ENCODE measurements at places on chromosomes 12 and 14. TPM values are rescaled to one million over a fixed set of nuclear protein-coding genes. Genes with fewer than 3 reads are reported as not detected.

DNA sequence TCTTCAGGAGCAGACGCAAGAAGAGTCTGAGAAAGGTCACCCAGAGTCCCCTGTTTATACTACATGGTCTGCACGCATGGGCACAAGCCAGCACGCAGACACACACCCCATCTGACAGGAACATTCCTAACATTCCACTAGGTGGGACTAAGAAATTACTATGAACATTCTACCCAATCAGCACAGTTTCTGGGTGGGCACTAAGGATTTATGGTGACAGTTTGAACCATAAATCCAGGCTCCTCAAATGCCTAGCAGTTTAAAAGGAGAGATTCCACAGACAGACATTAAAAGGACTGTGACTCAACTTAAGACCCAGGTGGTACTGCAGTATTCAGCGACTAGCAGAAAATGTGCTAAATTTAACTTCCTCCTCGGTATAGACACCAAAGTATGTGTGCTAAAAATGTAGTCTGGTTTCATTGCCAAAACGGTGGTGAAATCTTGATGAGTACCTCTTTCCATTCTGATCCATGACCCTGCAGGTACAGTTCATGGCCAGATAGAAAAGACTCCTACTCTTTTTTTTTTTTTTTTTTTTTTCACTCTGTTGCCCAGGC is 16.2 kb downstream of the ABHD4 start:
- no peak for DNase-seq

The ZNF26 gene
- total RNA-seq: 73.4 TPM

DNA sequence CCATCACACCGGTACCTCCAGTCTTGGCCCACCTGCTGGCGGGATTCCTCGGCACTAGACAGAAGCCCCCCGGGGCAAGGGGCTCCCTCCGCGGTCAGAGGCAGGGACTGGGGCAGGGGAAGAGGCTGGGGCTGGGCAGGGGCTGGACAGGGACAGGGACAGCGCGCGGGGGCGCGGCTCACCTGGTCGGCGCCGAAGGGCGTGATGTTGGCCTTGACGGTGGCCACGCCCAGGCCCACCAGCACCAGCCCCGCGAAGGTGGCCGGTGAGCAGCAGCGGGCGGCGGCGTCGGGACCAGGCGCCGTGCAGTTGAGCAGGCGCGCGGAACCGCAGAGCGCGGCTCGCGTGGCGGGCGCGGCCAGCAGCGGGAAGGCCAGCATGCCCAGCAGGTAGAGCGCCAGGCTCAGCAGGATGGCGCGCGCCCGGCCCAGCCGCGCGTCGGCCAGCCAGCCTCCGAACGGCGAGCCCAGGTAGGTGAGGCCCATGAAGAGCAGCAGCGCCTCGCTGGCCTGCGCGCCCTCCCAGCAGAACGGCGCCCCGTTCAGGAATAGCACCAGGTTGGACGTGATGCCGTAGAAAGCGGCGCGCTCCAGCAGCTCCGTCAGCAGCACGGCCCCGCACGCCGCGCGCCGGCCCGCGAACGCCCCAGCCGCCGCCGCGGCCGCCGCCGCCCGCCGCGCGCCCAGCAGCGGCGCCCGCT is 392 bp downstream of the SLC15A4 start:
- DNase-seq: no peak

DNA sequence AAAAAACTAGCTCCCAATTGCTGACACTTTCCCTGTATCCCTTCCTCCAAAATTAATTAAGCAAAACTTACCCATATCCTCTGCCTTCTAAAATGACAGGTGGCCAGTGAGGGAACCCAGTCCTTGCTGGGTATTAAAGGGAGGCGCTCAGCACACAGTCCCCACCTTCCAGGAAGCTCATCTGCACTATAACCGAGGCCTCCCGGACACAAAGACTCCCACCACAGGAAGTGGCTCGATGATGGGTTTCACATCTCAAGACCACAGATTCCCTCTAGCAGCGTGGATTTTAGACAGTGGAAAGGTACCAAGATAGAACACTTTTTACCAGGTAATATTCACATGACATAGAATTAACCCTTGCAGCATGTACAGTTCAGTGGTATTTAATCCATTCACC is 126.8 kb upstream of the NCOR2 start:
- no peak for DNase-seq

The INHBE gene
- total RNA-seq: not detected

The ANKS1B gene
- total RNA-seq: 8.2 TPM

- no peak for DNase-seq
These were observed 210.4 kb downstream of the EXOC5 start for GRCh38 chr14:57058319-57058718.

DNA sequence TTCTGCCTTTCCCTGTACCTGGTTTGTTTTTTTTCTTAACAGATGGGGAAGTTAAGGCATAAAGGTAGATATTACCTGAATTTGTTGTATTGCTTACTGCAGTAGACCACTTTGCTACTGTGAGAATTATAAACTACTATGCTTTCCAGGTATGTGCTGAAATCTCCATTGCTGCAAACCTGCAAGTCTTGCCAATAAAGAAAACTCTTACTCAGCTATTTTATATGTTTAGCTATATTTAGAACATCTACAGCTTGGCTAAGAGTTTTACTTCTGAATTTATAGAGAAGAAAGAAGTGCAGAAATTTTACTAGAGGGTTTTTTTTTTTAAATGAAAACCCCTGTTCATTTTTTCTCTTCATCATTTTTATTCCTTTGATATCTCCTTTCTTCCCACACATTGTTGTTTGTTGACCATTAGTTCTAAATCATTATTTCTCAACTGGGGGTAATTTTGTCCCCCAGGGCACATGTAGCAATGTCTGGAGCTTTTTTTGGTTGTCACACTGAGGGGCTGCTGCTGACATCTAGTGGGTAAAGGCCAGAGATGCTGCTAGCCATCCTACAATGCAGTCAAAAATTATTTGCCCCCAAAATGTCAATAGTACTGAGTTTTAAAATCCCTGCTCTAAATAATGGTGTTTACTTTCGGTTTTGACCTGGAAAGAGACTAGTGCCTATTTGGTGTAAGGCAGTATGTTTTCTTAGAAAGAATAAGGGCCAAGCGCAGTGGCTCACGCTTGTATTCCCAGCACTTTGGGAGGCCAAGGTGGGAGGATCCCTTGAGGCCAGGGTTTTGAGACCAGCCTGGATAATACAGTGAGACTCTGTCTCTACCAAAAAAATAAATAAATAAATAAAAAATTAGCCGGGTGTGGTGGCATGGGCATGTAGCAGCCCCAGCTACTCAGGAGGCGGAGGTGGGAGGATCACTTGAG is 48.6 kb downstream of the PCNX1 start:
- no peak for DNase-seq

The TAS2R8 gene
- not detected for total RNA-seq

The PRICKLE1 gene
- total RNA-seq: 1.8 TPM

The MUCL1 gene
- not detected for total RNA-seq

- DNase-seq: no peak
These were observed 357.0 kb downstream of the TMEM121 start for GRCh38 chr14:105883066-105884005.

DNA sequence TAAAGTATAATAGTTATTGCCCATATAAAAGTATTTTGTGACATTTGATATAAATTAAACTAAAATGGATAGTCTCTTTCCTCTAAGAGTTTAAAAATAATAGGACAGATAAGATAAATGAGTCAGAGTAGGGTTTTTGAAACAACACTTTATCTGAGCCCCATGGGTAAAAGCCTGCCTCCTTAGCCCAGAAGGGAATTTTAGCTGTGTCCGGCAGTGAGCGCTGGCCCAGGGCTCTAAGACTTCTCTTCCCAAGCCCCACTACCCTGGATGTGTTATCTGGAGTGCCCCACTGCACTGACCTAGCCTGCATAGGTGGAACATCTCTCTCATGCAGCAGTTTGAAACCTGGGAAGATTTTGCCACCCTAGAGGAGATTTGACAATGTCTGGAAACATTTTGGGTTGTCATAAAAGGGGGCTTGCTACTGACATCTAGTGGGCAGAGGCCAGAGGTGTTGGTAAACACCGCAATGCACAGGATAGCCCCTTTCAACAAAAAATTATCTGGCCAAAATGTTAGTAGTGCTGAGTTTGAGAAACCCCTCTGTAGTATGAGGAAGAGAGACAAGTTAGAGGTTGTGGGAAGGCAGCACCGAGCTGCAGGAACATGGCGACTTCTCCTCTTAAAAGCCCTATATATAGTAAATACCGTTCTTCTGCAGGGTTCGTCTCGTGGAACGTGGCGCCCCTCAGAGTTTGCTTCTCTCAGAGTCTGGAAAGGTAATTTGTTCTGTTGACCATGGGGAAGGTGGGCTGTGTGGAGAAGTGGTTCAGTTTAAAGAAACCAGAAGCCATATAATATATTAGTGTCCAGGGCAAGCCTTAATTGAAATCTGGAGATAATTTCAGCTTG is 29.3 kb upstream of the ATF1 start:
- no peak for DNase-seq

GRCh38 chr12:6770600-6770999 is 1.7 kb upstream of the LAG3 start:
- no peak for DNase-seq

DNA sequence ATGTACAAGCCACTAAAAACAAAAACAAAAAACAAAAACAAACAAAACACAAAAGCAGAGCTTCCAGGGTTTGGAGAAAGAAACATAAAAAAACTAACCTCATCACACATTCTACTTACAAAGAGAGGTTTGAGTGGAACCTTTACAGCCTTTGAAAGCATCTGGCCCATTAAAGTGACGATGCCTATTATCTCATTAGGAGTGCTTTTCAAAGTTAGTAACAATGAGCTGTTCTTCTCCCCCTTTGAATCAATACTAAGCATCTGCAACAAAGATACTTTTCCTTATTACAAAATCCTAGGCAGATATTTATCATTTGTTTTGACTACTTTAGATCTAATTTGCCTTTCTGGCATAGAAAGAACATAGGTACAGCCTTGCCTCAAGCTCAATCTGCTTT is 217.3 kb downstream of the PPM1H start:
- no peak for DNase-seq

DNA sequence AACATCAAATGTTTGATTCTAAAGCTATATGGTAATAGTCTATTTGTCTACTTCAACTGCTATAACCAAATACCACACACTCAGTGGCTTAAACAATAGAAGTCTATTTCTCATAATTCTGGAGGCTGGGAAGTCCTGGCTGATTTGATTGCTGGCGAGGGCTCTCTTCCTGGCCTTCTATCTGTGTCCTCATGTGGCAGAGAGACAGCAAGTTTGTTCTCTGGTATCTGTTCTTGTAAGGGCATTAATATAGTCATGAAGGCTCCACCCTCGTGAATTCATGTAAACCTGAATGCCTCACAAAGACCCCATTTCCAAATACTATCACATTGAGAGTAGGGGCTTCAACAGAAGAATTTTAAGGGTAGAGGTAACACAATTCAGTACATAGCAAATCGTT is 34.1 kb downstream of the TRMT5 start:
- no peak for DNase-seq
